ENCODE measurements at places on chromosomes 2 and 18.

GRCh38 chr2:105545730-105546627, 147.1 kb upstream of the FHL2 start:
- DNase-seq, result peak; percentile 73

DNA sequence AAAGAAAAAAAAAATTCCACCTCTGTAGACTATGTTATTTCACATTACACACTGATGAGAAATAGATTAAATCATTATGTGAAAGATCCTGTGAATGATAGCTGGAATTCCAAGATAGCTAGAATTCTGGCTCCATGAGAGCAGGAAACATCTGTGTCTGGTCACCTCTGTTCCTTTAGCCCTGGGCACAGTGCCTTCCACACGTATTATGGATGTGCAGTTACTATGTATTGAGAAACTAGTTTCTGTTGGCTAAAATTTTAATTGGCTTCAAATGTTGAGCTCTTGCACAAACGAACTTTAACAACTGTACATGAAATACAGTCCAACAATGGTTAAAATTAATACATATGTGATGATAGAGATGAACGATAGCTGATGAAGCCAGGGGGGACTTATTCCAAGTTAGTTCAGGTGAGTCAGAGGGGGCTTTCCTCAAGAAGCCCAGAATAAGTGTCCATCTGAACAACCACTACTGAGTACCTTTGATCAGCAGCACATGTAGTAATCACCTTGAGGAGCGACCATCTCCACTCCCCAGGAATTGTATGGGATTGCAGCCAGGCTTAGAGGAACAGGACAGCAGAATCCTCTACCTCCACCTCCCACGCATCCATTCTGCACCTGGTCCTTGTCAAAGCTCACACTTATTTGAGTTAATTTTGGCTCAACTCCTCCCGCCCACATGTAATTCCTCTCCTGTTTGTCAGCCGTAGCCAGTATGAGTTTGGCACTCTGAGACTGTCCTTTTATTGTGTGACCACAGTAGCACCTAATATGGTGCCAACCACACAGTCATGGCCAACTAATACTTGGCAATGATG, 68.6 kb downstream of the NABP1 start:
- no peak for DNase-seq

- no peak for DNase-seq
Measured at GRCh38 chr2:220270481-220271070, 643.1 kb downstream of the SLC4A3 start.

GRCh38 chr2:24917086-24917485, 3.0 kb downstream of the ADCY3 start:
- DNase-seq, result no peak

DNA sequence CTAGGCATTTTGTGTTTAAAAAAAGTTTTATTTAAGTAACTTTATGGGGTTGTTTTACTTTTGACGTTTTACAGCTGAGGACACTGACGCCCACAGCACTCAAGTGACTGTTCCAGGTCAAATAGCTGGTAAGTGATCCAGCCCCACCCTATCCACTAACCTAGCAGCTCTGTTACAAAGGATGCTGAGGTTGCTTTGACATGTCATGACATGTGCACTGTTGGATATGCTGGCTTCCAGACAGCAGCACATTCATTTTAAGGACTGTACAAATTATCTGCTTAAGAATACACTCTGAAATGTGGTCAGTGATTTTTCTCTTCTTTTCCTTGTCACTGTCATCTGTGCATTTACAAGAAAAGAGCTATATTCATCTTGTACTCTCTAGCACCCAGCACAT, 417.5 kb downstream of the ZEB2 start:
- no peak for DNase-seq

DNA sequence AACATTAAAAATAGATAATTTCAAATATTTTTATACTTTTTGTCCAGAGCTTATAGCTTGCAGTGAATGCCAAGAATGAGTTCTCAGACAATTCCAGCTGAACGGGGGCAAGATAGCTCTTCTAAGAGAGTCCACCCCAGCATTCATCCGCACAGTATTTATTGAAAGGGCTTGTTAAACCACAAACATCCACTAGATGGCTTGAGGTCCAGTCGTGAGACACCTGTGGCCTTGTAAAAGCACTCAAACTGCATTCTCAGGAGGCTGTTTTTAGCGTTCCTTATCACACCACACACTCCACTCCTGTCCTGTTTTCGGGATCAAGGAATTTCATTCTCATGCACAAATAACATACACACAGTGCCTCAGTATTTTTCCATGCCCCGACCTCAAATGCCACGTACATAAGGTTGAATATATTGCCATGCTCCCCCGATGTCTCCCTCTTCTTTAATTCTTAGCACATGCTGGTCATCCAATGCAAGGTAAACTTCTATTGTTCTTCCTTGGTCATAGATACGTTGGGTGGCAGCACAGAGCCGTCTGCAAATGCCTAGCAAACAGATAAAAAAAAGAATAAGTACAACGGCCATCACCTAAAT, 47.4 kb downstream of the DNAJC10 start:
- no peak for DNase-seq

- no peak for DNase-seq
Measured at GRCh38 chr2:232137356-232138147, 176.0 kb downstream of the DIS3L2 start.

GRCh38 chr2:105590780-105591660, 153.7 kb upstream of the NCK2 start:
- no peak for DNase-seq

DNA sequence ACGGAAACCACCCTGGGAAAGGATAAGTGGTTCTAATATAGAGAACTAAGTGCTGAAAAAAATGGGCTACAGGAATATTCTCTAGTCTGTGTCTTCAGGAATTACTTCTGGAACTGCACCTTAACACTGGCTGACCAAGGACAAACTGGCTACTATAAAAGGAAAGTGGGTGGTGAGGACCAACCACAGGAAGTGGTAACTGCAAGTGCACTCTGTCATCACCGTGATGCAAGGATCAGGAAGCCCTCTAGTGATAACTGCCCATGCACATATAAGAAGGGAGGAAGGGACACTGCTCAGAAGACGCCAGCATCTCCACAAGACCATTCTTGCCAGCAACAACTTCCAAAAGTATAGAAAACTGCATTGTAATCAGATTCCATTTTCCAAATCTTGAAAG, 424.4 kb upstream of the RGPD4 start:
- no peak for DNase-seq

DNA sequence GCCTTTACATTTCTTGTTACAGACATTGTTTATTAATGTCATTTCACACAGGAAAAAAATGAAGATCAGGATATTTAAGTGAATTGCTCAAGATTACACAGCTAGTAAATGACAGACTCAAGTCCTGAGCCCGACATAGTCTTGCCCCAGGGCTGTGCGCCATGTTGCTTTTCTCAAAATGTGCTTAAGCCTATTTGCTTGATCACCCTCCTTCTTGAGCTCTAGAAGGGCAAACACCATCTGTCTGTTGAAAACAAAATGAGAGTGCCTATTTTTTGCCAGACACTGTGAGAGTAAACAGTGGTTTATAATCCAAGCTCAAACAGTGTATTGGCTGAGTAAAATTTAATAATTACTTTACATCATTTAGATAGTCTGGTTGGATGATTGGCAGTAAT, 34.8 kb upstream of the HNMT start:
- no peak for DNase-seq

- DNase-seq, result no peak
Measured at GRCh38 chr2:37670378-37671008, 949 bp downstream of the CDC42EP3 start.

GRCh38 chr2:58731488-58731869, 490.4 kb upstream of the FANCL start:
- DNase-seq, result no peak

- no peak for DNase-seq
Measured at GRCh38 chr2:201966691-201967438, 66.8 kb upstream of the FZD7 start.

DNA sequence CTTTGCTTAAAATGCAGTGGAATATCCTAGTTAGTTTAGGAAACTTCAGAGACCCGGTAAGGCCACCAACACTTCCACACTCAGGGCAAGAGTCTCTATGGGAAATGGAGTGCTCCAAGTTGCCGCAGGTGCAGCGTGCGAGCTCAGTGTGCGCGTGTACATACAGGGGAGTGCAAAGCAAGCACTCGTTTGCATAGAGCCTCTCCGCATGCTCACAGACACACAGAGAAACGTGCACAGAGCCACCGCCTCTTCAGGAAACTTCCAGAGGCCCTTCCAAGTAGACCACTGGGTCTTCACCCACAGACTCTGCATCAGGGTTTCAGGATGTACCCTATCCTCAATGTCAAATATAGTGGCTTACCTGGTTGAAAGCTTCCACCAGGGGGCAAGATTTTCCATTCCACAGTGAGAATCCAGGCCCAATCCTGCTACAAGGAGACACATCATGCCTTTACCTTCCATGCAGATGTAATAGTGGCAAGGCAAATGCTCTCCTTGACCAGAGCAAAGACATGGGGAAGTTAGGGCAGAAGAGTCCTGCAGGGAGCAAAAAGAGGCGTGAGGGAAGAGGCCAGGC, 513.0 kb upstream of the MYT1L start:
- no peak for DNase-seq

GRCh38 chr2:67713376-67713775, 316.2 kb downstream of the ETAA1 start:
- DNase-seq, result no peak

GRCh38 chr2:230925879-230926765, 1.1 kb upstream of the GPR55 start:
- DNase-seq, result peak; percentile 22

DNA sequence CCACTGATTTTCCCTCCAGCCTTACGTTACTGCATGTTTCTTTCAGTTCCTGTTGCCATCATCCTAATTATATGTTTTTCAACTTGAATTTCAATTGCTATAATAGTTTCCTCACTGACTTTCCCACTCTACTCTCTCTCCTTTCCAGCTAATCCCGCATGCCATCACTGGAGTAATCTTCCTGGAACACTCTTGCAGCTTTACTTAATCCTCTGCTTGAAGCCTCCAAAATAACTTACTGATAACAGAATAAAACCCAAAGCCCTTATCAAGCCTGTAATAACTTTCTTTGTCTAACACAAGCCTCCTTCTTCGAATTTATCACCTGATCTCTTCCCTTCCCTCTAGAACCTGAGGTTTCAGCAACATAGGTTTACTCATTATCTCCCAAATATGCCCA, 237.3 kb downstream of the LTBP1 start:
- no peak for DNase-seq

GRCh38 chr2:86793752-86794151, 3.0 kb upstream of the CD8A start:
- DNase-seq, result no peak

DNA sequence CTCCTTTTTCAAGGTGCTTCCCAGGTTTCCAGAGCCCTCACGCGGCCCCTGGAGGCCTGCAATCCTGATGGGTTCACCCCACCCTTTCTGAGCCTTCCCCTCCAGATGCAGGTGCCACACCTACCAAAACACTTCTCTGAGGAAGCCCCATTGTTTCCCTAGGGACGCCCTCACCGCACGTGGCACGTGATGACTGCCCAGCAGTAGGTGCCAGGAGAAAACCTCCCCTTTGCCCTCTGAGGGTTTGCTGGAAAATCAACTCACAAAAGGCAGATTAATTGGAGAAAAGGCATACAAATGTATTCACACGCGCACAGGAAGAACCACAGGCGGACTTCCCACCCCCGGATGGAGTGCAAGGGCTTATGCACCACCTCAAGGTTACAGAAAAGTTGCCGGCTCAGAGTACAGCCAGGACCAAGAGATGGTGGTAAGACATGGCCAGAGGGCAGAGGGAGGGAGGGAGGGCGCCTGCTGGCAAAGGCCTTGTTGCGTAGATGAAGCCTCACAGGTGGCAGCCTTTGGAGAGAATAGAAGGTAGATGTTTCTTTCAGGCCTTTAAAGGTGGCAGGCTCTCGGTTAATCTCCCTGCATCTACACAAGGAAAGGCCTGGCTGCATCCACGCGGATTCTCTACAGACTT, 269.4 kb upstream of the RAB6C start:
- DNase-seq, result no peak

DNA sequence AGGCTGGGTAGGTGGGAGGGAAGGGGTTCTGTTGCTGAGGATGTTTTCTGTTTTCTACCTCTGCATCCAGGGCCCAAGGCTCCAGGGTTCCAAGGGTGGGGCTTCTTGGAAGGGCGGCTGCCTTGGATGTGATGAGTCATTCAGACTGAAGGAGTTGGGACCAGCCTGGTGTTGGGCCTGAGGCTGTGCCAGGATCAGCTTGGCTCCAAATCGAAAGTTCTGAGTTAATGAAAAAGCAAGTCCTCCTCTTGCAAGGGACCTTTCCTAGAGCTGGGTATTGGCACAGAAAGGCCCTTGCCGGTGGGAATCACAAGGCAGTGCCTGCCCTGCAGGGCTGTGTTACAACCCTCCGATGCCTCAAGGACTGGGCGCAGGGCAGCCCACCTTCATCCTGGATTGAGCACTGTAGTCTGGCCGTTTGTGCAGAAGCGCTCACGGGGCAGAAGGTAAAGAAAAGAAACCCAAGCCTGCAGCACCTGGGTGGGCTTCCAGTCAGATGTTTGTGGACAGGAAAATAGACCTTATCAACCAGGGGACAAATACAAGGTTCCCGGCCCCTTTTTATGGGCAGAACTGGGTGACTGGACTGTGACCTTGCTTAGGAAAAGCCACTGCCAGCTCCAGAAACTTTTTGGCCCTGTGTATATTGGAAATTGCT, 52.5 kb upstream of the MCFD2 start:
- no peak for DNase-seq

DNA sequence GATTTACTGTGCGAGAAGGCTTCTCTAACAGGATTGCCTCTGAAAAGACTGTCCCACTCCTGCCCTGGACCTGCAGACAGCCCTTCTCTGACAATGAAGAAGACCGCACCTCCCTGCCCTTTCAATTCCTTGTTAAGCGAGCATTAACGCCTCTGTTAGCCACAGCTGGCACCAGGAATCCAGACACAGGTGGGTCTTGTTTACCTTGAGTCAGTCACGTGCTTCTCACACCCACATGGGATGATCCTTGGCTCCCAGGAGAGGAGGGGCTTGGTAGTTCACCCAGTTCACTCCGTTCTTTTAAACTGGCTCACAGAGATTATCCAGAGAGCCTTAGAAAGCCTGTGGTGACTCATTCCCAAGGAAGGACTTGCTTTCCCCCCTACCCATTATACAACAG, 410.5 kb upstream of the MEIS1 start:
- no peak for DNase-seq

- DNase-seq, result no peak
Measured at GRCh38 chr2:236928380-236929037, 157.2 kb upstream of the COPS8 start.

- no peak for DNase-seq
Measured at GRCh38 chr2:163919717-163920116, 183.9 kb upstream of the FIGN start.

GRCh38 chr18:51110073-51110797, 80.2 kb downstream of the SMAD4 start:
- peak; percentile 59 for DNase-seq

DNA sequence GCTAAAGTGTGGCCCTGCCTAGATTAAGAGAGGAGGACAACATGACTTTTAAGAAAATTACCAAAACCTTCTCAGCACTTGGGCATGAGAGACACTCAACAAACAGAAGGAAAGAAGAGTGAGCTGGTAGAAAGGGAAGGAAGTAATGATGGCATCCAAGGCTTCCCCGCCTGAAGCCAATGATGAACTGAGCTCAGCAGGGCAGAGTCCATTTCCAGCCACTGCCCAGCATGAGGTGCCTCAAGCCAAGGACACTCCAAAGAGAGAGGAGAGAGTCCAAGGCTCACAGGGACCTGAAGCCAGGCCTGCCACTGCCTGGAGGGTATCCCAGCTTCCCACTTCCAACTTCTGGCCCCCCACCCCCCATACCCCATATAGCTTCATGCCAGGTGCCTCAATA, 9.5 kb upstream of the TNS1 start:
- no peak for DNase-seq

GRCh38 chr2:127640082-127641072, 5.6 kb upstream of the GPR17 start:
- DNase-seq, result no peak

GRCh38 chr2:142478206-142478605, 347.4 kb upstream of the LRP1B start:
- DNase-seq, result no peak

All from activated CD4-positive, alpha-beta T cell treated with anti-CD3 and anti-CD28 coated beads for 4 hours (primary cell).